ENCODE measurements at places on chromosomes 2 and 18. TPM values are rescaled to one million over a fixed set of nuclear protein-coding genes. Genes with fewer than 3 reads are reported as not detected.
A peak's percentile ranks its signal among the peaks of the same experiment; 100 is the strongest.

GRCh38 chr2:218996937-218997336, 3.7 kb upstream of the CRYBA2 start:
- DNase-seq: no peak

GNAL gene
- 0.77 TPM for total RNA-seq

GRCh38 chr2:68917034-68917718, 35.5 kb downstream of the GKN2 start:
- no peak for DNase-seq

GRCh38 chr2:66852953-66853352, 418.0 kb downstream of the MEIS1 start:
- DNase-seq: no peak

GRCh38 chr2:196853301-196854087, 44.3 kb upstream of the C2orf66 start:
- DNase-seq: no peak

- no peak for DNase-seq
Observed at GRCh38 chr2:74017223-74017622, 32.5 kb downstream of the TET3 start.

DNA sequence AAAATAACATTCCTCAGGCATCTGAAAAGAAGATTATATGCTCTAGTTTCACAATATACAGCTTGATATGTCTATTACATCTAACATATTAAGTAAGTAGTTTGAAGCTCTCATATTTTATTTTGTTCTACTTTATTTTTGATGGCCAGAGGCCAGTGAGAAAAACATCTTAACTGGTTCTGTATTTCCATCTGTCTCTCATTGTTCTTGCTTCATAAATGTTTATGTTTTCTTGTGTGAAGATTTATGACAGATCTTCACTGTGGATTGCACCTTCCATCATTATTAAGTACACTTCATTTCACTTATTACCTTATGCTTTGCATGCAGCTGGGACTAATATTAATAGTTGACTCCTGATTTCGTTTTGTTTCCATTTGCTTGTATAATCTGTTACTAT, 511.2 kb downstream of the TSN start:
- no peak for DNase-seq

DNA sequence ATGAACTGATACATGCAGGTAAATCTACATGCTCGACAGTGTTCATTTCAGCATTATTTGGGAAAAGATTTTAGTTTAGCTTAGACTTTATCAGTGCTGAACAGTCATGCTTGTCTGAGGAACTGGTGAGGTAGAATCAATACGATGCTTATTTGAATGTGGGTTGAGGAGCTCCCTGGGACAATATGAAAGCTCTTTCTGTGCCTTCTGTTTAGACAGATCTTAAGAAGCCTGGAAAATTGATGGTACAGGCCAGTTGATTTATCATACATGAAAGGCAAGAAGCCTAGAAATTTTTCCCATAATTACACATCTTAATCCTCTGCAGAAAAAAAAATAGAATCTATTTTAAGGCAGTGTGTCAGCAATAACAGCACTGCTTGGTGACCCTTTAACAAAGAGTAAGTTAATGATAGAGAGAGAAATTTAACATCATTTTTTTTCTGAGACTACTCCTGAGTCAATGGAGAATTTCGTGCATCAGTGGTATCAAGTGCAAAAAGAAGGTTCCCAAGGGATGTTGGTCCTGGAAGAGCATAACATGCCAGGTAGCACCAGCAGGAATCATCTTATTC, 252.2 kb upstream of the CDH20 start:
- no peak for DNase-seq

ZNF532 gene
- total RNA-seq: 44.4 TPM

DNA sequence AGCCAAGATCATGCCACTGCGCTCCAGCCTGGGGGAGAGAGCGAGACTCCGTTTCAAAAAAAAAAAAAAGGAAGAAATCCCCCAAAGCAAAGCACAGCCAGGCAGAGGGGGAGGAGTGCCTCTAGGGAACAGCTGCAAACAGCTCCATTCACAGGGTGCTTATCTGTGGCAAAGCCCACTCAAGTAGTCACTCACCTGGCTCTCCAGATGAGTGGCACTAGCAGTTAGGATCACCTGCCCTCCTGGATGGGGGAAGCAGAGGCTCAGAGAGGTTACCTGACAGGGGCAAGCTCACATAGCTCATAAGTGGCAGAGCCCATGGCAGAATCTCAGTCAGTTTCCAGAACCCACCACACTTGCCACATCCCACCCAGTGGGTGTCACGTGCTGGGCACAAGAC, 30.3 kb downstream of the TFCP2L1 start:
- DNase-seq: no peak

GRCh38 chr2:140737006-140737405, 1393.8 kb downstream of the LRP1B start:
- DNase-seq: no peak

DNA sequence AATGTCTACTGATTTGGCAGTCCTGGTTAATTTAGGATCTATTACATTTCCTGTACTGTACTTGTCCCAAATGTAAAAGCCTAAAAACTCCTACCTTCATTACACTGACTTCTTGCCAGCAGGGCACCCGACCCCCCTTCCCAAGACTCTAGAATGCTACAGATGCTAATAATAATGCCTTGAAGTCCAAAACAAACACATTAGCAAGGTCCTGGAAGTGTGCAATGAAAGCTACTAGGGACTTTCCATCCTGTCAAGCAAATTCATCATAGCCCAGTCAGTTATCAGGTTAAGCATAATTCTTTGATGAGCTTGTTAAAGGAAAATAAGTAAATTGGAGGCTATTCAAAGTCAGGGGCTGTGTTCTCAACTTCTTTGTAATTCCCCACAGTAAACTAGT, 115.3 kb upstream of the RBBP8 start:
- DNase-seq: no peak

CD8B2 gene
- total RNA-seq: not detected

- peak; percentile 33 for DNase-seq
Observed at GRCh38 chr2:54503192-54503591, 47.1 kb downstream of the SPTBN1 start.

DNA sequence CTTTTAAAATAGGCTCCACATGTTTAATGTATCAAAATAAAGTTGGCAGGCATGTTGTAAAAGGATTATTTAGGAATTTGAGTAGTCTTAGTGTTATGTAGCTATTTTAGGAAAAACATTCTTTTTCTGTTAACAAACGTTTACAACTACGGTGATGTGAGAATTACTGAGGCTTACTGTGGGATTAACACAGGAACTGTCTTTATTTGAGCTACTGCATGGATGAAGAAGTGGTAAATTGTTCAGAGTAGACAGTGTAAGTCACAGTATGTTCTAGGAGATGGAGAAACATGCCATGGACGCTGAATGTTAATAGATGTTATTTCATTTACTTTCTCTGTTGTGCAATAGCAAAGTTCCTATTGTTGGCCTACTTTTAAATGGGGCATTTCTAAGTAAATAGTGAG, 1.6 kb downstream of the PPM1B start:
- DNase-seq: peak; percentile 45

- DNase-seq: no peak
Observed at GRCh38 chr2:75728614-75729419, 18.1 kb upstream of the GCFC2 start.

TCF7L1 gene
- 0.83 TPM for total RNA-seq

CXCR1 gene
- total RNA-seq: not detected

COL4A3 gene
- 0.33 TPM for total RNA-seq

DNA sequence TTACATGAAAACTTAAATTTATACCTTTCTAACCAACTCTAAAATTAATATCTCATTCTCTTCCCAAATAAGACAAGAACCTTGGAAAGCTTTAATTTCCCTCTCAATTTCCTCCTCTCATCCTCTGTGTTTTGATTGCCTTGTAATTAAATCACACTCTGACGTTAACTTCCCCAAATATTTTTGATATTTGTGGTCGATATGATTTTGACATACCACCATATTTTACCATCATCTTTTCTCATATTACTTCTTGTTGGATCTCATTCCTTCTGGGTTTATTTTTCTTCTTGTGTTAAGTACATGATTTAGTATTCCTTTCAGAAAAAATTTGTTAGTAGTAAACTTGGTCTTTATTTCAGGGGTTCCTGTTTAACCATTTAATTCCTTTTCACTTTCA, 69.6 kb downstream of the RDH14 start:
- no peak for DNase-seq

SERPINB12 gene
- not detected for total RNA-seq

- DNase-seq: peak; percentile 76
Observed at GRCh38 chr18:67265464-67266245, 250.9 kb downstream of the DSEL start.

TPO gene
- total RNA-seq: not detected

- no peak for DNase-seq
Observed at GRCh38 chr2:227117027-227117426, 47.0 kb downstream of the COL4A4 start.

Measured in fibroblast of lung (primary cell).